ENCODE measurements at places on chromosomes 7 and 10.

- DNase-seq, result no peak
Measured at GRCh38 chr10:129728905-129729795, 234.9 kb downstream of the EBF3 start.

DNA sequence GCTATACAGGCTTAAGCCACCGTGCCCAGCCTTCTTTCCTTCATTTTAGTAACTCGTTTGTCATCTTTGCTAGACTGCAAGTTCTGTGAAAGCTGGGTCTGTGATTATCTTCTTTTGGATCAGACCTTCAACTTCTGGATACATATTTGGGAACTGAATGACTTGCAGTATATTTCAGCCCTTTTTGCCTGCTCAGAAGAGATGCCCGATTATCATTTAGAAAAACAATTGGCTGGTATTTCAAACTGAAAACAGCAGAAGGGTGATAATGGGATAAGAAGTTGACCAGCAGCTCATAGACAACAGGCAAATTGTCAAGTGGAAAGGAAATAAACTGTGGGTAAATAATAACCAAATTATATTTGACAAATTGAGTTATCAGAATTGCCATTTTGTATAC lies 14.6 kb downstream of the RSBN1L start:
- DNase-seq, result no peak

GRCh38 chr10:47378183-47378510 lies 5.9 kb downstream of the ZNF488 start:
- no peak for DNase-seq

DNA sequence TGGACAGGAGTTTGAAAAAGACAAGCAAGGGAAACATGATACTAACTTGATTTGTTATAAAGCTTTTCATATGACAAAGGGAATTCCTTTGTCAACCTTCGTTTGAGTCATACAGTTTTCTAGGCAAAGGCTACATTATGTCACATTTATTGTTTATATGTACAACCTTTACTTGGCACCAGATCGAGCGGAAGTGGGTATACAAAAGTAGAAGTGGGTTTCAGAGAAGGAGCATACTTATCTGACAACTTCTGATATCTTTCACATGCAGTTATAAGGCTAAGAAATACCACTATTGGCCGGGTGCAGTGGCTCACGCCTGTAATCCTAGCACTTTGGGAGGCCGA lies 11.0 kb downstream of the STMP1 start:
- no peak for DNase-seq

- no peak for DNase-seq
Measured at GRCh38 chr7:2065528-2065927, 167.2 kb downstream of the MAD1L1 start.

- no peak for DNase-seq
Measured at GRCh38 chr7:16646472-16647072, 591 bp downstream of the BZW2 start.

DNA sequence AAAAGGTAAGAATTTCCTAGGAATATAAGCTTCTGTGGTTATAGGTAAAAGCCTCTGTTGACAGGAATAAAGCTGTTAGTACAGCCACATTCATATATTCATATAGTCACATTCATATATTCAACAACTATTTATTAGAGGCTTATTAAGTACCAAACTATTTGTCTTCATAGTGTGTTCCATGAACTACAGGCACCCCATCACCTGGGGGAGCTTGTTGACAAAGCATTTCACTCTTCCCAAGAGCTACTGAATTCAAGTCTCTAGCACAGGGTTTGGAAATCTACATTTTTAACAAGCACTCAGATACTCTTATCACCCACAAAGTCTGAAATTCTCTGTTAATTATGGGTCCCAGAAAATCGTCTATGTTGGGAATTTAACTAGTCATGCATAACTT lies 110.6 kb downstream of the RNLS start:
- DNase-seq, result no peak

DNA sequence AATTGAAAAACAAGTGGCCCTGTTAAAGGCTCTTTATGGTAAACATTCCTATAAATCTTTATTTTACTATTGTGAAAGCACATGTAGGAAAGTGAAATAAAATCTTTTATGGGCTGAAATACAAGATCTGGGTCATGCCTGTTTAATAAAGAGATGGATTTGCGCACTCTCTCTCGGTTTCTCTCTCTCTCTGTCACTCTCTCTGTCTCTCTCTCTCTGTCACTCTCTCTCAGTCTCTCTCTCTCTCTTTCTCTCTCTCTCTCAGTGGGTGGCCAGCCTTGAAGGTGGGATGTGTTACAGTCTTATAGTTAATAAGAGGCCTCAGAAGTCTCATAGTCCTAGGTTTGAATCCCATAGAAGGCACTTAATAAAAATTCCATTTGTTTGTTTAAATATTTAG lies 2.4 kb downstream of the TAC1 start:
- DNase-seq, result no peak

GRCh38 chr10:21953585-21954057 lies 49.9 kb downstream of the DNAJC1 start:
- DNase-seq, result no peak

DNA sequence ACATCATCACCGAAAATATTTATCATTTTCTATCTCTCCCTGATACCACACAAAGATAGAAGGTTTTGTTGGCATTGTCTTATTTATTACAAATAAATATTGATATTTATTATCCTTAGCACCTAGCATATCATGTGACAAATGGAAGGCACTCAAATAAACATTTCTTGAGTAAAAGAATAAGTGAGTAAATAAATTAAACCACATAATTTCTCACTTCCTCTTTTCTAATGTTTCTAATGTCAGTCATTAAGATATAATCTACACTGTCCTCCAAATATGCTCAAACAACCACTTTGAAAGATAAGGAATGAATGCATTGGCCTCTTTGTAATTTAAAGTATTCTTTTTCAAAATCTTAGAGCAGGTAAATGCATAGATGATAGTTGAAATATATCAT lies 1027.8 kb upstream of the LRRTM3 start:
- DNase-seq, result no peak

DNA sequence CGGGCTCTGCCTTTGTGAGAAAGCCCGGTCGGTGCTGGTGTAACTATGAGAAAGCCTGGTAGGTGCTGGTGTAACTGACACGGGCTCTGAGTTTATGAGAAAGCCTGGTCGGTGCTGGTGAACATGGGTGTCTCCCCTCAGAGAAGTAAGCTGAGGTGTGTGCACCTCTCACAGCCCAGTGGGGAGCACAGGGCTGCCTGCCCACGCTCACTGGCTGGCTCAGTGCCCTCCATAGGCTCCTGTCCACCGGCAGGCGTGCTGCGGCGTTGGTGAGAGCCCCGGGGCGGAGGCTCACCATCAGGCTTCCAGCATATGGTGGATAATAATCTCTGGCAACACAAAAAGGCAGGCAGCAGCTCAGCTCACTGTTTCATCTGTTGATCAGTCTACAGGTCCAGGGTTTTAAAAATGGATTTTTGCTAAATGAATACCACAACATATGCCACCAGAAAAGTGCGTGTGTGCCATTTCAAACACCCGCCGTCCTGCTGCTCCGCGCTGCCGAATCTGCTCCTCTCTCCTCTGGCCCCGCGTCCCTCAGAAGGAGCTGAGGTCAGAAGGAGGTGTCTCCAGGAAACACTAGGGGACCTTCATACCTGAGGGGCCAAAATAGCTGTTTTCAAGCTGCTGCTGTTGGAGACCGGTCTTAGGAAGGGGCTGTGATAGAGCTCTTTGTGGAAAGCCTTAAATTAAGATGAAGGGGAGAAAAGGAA lies 365.7 kb downstream of the DNAJB6 start:
- DNase-seq, result no peak

DNA sequence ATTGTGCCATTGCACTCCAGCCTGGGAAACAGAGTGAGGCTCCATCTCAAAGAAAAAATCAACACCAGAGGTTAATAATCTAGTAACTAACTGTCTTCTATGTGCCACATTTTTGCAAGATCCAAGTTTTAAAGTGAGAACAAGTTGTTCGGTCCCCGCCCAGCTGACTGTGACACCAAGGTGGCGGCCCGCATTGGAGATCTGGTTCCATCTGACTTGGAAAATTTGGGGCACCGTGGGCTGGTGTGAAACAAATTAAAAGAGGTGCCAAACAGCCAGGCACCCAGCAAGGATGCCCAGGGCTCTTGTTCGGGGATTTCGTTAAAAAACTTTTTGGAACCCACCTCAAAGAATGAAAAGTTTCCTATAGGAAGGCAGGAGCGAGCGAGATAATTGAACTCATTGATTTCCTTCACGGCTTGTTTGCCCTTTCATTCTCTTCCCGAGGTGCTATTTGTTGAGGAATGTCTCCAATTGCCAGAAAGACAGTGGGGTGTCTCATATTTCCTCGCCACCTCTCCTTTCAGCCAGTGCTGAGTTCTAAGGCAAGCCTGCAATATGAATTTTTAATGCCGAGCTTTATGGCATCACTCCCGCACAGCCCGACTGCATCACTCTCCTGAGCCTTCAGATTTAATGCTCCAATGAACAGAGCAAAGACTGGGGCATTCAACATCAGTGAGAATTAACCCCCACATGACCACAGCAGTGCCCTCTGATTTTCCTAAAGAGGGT lies 156.9 kb upstream of the SH2B2 start:
- DNase-seq, result no peak

GRCh38 chr7:55191161-55191925 lies 172.5 kb downstream of the EGFR start:
- DNase-seq, result no peak

- no peak for DNase-seq
Measured at GRCh38 chr7:128262273-128263028, 21.4 kb downstream of the LEP start.

DNA sequence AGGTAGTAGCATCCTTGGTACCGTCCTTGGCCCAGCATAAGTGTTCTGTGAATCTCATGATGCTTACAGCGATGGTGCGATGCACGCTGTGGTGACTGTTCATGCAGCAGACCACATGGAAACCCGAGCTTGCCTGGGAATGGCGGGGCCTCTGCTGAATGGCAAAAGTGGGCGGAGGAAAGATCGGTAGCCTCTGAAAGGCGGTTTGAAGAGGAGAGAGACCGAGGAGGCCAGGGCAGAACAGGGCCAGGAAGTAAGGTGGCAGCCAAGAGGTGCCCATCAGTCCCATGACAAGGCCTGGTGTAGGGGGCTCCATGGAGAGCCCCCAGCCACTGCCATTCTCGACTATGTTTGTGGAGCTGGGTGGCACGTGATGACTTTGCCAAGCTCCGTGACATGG lies 33.2 kb upstream of the CNPY1 start:
- no peak for DNase-seq

DNA sequence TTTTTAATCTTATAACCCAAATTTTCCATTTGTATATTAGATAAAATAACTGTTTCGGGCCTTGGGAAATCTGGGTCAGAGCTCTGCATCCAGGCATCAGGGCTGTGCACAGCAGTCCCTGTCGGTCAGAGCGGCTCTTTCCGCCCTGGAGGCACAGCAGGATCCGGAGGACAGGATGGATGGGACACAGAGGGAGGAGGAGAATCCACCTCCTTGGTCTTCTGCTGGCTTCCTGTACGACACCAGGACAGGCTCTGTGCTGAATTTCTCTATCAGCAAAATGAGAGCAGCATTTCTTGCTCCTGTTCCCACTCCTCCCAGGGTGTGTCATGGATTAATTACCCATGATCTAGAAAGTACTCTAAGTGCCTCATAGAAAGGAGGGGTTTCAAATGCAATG lies 254.9 kb downstream of the SKAP2 start:
- DNase-seq, result no peak

- DNase-seq, result no peak
Measured at GRCh38 chr7:44796034-44796503, 412 bp upstream of the PPIA start.

DNA sequence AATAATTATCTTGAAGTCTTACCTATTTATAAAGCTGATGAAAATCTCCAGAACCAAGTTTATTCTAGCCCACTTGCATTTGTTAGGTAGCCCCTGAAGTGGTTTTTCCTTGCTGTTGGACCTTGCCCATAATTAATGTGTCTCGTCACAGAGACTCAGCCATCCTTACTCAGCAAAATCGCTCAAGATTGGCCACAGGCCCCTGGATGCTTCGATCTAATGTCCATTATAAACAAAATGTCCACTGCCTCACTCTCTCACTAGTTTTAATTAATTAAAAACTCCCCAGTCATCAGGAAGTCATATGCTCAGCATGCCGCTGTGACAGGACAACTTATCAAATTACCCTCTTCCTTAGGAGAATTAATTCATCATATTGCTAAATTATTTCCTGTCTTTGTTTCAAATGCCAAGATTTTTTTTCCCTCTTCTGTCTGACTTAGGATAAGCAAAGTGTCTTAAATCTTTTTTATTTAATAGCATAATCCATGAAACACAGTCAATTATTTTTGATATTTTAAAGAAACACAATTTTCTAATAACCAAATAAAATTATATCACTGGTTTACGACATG lies 126.8 kb upstream of the PCLO start:
- DNase-seq, result no peak

- no peak for DNase-seq
Measured at GRCh38 chr7:73899731-73900142, 38.8 kb downstream of the TMEM270 start.

DNA sequence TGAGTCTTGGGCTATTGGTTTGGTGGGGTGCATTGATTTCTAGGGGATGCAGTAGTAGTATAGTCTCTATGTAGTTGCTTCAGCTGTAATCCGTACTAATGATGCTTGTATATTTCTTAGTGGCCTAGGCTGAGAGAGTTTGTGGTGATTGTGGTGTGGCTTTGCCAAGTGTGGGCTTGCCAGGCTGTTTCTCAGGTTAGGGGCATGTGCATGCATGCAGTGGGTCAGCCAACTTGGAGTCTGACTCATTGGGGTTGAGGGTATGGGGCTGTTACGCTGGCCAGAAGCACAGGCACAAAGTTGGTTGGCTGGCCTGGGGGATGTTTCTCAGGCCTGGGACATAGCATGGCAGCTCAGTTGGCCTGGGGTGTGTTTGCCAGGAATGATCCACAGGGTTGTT lies 25.7 kb upstream of the PLA2G12B start:
- no peak for DNase-seq

DNA sequence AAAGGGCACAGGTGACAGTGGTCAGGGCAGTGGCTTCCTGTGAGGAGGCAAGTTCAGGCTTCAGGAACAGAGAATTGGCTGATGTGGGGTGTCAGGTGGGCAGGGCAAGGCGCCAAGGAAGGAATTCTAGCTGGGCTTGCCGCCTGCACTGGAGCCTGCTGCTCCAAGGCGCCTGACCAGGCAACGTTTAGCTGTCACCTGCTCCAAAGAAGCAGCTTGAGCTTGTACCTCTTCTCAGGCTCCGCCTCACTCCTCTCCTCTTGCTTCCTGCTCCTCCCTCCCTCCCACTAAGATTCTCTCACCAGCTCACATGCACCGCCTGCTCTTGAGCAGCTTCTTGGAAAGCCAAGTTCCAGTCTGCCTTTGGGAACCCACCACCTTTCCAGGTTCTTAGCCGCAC lies 187.4 kb upstream of the GRB10 start:
- no peak for DNase-seq
